ENCODE measurements at places on chromosomes 3 and 15.

DNA sequence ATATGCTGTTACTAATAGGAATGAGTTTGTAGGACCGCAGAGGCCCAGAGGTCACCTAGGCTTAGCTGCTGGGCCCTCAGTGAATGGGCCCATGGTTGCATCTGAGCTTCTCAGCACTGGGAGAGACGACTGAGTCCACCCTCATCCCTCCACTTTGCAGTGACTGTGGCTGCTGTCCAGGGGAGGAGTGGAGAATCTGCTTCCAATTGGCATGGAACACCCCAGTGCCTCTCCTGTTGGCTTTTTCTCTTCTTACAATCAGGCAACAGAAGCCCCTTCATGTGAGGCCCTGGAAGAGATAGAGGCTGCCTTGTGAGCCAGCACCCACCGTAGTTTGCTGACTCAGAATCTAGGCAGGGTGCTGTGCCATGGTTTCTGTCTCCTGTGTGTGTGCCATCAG is 55.6 kb downstream of the ARNT2 start:
- DNase-seq = no peak

GRCh38 chr15:50358845-50359244 is 3.8 kb upstream of the GABPB1 start:
- peak; percentile 63 for DNase-seq

- no peak for DNase-seq
These were observed 20.1 kb upstream of the BCL6 start for GRCh38 chr3:187765342-187765741.

DNA sequence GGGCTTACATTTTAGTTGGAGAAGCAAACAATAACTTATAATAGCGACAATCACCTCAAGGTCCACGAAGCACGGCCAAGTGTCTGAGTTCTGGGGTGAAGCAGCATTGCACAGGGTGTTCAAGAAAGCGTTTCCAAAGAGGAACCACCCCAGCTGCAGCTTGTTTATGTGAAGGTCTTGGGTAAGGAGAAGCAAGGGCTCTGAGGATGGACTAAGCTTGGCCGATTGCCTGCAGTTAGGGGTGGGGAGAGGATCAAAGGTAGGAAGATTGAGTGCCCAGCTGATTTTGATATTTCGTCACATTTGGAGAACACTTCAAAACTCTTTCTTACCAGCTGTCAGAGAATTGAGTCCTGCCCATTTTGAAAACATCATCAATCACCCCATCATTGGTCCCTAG is 321.6 kb upstream of the DNAJC19 start:
- peak; percentile 3 for DNase-seq

DNA sequence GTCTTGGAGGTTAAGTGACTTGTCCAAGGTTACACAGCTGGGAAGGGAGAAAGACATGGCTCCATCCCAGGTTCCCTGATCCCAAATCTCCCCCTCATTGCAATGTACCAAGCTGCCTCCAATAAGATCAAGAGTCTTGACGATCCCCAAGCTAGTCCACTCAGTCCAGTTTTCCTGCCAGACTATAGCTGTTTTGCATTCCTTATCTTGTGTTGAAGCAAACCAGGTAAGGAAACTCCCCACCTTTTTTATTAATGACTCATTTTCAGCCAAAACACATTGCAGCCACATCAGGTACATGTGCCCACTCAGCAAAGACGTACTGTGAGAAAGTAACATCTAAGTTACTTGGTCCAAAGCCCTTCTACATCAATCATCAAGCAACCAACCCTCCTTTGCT is 41.9 kb downstream of the LIPC start:
- DNase-seq = no peak
